Astrocyte of the cerebellum (primary cell): ENCODE measurements at places on chromosomes 3 and 15.

- DNase-seq, result no peak
Measured at GRCh38 chr3:154235330-154235729, 89.0 kb downstream of the DHX36 start.

DNA sequence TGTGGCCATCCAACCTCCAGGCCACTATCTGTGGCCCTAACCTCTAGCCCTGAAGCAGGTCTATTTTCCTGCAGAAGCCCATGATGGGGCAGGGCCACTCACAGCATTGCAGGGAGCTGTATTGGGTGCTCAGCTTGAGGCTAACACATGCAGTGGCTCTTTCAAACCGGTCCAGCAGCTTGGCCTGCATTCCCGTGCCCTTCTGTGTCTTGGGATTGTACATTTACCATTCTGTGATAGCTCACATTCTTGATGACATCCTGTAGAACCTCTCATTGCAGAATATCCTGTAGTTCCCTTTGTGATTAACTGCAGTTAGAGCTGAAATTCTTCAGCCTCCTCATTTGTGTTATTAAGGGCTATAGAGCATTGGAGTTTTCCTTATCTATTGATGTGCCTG is 60.8 kb upstream of the ANKRD34C start:
- DNase-seq, result no peak

DNA sequence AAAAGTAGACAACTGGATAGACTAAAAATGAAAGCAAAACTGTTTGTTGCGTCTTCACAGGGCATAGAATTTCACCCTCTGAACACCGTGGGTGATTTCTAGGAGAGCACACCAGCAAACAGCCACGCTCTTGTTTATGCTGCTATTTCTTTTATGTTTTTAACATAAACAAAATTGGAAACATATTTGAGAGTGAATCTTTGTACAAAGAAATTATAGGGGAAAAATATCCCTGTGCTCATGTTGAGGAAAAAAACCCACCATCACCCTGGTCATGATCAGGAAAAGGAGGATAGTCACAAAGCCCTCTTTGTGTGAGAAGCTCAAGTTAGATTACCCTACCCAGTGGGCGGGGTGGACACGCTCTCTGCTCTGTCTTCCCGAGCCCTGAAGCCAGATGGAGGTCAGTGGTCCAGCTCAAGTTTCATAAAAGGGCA is 313.3 kb downstream of the SATB1 start:
- DNase-seq, result no peak

DNA sequence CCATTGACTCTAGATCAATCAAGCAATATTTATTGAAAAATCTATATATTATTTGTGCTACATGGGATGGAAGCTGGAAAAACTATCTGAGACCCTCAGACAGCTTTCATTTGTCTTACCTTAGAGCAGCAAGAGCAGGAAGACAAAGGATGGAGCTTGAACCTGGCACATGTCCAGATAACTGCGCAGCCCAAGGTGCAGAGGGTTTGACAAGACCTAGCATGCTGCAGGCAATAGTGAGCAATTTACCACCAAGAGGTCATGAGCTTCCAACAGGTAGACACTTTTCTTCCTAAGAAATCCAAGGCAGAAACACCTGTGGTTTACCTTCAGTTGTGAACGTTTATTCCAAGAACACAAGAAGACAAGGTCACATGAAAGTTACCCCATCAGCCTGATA is 214.7 kb upstream of the NECTIN3 start:
- no peak for DNase-seq

- no peak for DNase-seq
Measured at GRCh38 chr3:178513546-178514380, 22.5 kb upstream of the KCNMB2 start.

DNA sequence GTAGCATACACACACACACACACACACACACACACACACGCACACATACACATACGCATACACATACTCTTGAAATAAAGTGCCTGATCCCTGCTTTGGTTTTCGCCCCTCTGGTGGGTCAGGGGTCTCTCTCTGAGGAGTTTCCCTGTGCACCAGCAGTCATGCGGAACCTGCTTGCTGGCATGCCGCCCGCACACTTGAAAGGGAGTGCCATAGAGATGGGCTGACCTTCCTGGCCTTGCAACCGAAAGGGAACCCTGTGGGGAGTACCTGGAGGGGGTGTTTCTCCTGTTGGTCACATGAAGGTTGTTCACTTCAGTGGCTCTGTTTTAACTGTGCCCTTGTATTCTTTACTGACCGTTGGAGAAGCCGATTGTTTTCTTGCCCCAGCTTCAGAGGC is 752.3 kb downstream of the NR2F2 start:
- no peak for DNase-seq

DNA sequence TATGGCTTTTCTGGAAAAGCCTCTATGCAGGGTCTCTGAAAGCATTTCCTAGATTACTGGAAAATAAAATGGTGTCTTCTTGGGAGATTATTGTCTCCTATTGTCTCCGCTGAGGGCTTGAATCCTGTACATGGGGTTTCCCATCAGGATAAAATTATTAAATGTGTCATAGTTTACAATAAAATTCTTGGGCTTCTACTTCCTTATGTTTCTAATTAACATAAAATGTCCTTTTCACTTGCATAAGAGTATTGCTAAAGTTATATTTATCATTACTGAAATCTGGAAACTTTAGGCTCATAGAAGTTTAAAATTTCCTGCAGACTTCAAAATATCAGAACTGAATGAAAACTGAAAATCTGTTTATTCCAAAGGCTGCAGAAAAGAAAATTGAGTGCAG is 595.5 kb upstream of the AGTR1 start:
- no peak for DNase-seq

DNA sequence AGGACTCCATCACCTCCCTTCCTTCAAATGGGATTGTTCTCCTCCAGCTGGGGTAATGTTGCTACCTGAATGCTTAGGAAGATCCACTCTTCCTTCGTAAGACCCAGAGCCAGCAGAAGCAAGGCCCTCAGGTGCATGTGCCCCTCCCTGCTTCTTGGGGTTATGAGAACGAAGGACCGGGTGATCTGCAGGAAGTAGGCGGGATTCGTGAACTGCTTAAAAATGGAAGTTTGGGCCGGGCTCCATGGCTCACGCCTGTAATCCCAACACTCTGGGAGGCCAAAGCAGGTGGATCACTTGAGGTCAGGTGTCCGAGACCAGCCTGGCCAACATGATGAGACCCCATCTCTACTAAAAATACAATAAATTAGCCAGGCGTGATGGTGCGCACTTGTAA is 8.0 kb downstream of the TLR9 start:
- DNase-seq, result no peak

DNA sequence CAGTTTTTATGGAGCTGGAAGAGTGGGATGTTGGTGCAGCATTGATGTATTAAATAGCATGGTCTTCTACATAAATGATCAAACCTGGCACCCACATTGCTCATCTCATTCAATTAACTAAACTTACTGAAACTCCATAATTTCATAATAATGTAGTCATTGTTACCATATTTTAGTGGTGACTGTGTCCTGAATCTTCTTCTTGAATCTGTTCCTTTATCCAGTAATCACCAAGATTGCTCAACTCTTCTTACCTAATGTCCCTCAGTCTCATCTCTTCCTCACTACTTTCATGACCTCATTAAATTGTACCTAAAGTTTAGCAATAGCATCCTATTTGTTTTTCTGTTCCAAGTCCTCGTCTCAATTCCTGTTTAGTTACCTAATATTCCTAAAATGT is 69.8 kb downstream of the FGF7 start:
- no peak for DNase-seq

DNA sequence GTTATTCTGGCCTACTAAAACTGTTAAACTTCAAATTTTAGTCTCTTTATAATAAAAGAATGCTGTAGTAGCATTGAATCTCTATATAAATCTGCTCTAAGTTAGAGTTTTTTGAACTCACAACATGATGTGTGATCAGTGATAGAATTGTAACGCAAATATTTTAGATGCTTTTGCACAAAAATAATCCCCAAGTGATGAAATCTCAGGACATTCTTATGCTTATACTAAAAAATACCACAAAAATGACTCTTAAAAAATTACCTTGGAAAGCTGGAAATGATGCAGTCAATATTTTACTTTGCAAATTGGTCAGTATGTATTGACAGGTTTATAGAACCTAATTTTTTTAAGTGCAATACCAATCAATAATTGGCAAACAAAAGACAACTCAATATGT is 375.3 kb downstream of the TBC1D5 start:
- no peak for DNase-seq

- DNase-seq, result peak; percentile 49
Measured at GRCh38 chr3:11567516-11568467, 75.9 kb downstream of the VGLL4 start.

GRCh38 chr3:70256566-70256965 is 55.9 kb downstream of the MDFIC2 start:
- no peak for DNase-seq

DNA sequence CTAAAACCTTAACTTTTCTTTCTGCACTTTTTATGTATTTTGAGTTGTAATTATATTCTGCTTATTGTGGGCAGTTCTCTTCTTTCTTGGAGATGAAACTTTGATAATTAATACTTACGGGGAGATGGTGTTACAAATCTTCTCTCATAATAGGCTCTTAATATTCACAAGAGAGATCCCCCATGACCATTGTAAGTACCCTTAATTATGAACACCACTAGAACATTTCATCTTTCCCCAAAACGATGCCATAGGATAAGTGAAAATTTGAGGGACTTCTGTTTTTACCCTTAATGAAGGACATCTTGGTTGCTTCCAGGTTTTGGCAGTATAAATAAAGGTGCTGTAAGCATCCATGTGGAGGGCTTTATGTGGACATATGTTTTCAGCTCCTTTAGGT is 60.7 kb downstream of the PIAS1 start:
- DNase-seq, result no peak

- peak; percentile 38 for DNase-seq
Measured at GRCh38 chr3:53730576-53730975, 115.6 kb downstream of the CHDH start.

GRCh38 chr3:21912711-21913110 is 161.7 kb upstream of the ZNF385D start:
- DNase-seq, result no peak

DNA sequence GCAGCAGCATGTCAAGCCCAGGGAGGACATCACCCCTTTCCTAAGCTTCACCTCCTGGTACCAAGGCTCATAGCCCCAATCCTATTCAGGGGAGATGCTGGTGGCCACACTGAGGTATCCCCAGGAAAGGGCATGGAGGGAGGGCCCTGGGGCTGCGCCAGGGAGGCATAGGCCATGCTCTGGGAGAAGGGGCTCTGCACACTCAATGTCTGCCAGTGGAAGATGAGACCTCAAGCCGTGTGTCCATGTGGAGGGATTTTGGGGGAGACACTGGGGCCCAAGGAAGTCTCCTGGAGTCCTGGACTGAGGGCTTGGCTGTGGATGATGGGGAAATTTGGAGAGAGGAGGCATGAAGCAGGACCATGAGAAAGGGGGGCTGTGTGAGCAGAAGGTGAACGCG is 21.2 kb upstream of the PRR23E start:
- DNase-seq, result no peak

DNA sequence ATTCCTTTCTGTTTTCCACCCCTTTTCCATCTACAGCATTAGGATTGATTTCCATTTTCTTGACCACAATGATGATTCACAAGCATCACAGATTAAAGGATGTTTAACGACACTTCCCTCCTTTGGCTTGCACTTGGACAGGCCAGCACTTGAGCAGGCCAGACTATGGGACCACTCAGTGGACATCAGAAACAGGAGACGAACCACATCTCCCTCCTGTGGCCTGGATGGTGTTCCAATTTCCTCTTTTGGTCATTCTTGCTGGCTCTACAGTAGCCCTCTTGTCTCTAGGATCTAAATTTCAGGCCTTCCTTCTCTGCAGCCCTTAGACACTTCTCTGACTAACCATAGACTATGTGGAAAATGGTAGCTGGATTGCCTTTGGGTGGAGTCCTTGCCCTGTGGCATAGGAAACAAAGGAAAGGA is 78.8 kb upstream of the BOC start:
- DNase-seq, result peak; percentile 87

DNA sequence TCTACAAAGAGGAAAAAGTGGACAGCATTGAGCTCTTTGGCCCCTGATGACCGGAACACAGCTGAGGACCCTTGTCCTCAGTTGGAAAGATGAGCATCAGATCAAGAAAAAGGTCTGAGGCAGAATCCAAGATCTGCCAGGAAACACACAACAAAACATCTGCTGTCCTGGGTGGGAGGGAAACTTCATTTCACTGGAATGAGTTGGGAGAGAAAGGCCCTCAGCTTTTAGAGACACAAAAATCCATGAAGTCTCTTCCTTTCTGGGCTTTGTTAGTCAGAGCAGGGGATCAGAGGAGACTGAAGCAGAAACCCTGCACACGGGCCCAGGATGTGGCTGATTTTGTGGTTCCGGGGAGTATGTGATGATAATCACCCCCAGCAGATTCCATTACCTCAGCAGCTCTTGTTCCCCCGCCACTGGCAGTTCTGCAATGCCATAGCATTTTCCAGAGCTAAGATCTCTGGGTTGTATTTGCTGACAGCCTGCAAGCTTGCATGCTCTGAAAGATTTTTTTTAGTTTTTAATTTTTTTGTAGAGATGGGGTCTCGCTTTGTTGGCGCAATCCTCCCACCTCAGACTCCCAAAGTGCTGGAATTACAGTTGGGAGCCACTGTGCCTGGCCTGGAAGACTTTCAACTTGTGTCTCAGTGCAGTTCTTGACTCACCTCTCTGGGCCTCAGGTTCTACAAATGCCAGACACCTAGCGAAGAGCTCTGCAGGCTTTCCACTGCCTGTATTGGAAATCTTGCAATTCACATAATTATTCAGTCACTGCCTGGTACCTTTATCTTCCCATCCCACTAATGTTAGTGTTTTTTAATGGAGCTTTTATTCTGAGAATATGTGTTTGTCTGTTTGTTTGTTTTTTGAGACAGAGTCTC is 5.8 kb upstream of the TATDN2 start:
- DNase-seq, result peak; percentile 54

DNA sequence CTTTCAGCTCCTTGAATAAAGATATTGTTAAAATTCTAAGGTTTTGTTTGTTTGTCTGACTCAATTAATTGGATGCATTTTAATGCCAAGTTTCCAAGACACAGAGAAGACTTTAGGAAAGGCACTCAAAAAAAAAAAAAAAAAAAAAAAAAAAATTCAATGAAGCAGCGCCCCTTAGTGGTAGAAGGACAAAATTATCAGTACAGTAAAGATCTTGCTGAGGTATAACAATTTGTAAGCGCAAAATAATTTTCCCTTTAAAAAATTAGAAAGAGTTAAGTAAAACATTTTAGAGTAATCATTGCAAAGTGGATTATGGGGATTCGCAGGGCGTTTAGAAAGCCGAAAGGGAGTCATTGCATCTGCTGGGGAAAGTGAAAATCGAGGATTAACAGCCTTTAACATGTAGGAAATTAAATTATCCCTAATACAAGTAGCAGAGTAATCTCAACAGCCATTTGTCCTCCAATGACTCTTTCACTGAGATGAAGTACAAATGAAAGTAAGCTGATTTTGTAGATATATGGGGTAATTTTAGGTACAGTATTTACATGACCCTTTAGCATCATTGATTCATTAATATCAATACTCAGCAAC is 5.8 kb upstream of the DIS3L start:
- no peak for DNase-seq
